ENCODE measurements at places on chromosomes 5 and 9.

DNA sequence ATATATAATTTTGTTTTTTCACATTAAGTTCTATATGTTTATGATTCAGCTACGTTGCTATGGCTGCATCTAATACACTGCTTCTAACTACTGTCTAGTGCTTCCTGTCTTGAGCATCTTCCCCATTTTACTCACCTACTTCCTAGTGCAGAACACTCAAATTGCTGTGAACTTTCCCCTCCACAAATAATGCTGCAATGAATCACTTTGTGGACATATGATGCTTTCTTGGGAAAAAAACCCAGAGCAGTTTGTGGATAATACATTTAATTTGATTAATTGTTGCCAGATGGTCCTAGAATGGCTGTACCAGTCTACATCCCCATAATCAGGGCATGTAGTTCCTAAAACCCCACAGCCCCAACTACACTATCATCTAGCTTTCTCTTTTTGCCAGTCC is 18.5 kb downstream of the CD180 start:
- DNase-seq, result no peak

DNA sequence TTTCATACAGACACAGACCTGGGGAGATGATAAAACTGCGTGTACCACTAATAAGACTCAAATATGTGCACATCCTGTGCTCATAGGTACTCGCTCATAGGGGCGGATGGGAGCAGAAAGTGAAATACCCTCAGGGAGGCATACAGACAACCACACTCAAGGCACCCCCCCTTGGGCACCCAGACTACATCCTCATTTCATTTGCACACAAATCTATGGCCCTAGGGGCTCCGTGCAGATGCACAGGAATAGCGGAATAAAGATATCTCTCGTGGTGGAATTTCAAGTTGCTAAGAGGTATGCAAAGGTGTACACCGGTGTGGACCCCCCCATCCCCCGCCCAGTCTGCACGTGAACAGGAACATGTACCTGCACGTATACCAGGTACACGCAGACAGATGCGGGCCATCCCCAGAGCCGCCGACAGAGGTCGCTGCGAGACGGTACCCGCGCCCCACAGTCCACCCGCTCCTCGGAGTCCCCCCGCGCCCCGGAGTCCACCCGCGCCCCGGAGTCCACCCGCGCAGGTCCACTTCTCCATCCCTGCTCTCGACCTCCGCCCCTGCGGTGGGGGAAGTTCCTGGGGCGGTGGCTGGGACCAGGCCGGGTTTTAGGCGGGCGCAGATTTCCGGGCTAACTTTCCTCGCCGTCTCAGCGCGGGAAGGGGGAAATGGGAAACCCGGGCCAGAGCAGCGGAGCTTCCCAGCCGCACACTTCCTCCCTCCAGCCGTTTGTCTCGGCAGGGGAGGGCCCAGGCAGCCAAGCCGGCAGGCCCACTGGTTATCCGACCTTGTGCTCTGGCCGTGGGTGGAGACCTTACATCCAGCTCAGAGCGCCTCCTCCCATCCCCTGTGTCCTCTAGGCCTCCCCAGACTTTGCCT is 1.0 kb upstream of the IL12B start:
- peak; percentile 76 for DNase-seq

DNA sequence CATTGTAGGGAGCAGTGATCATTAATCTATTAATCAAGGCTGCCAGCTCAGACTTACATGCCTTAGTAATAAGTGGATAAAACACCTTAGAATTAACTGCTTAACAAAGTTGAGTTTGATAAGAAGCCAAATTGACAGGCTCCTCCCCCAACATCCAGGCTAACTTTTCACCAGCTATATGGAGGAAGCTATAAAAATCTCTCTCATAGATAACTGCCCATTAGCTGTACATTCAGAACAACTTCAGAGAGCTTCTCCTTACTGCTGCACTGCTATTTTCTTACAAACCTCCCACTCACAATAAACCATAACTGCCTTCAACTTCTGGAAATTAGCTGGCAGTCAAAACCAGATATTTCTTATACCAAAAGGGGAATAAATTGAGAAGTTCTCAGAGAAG is 364.1 kb downstream of the PRELID2 start:
- DNase-seq, result no peak

DNA sequence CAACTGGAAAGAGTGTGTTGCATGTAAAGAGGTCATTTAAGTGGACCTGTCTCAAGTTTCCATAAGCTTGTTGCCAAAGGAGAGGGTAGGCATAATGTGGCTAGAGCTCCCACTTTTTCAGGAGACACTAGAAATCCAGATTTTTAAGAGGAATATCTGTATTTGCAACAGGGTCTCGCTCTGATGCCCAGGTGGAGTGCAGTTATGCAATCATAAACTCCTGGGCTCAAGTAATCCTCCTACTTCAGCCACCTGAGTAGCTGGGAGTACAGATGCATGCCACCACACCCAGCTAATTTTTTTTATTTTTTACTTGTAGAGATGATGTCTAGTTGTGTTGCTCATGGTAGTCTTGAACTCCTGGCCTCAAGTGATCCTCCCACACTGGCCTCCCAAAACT is 183.5 kb downstream of the NIPBL start:
- no peak for DNase-seq

DNA sequence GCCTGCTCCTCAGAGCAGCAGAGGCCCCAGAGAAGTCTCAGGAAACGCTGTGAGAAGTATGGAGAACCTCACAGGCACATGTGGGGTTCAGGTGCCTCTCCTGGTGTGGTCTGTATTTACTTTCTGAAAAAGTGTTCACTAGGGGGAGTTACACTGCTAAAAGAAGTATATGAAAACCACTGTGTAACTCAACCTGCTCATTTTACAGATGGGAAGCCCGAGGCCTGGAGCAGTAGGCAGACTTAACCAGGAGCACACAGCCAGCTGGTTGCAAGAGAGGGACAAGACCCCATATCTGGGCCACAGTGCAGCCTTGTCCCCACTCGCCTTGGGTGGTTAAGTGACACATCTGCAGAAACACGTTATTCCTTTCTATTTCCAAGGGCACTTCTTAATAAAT is 112.8 kb upstream of the SAP30L start:
- DNase-seq, result no peak
